ENCODE measurements at places on chromosomes 16 and 17. TPM values are rescaled to one million over a fixed set of nuclear protein-coding genes. Genes with fewer than 3 reads are reported as not detected.

DNA sequence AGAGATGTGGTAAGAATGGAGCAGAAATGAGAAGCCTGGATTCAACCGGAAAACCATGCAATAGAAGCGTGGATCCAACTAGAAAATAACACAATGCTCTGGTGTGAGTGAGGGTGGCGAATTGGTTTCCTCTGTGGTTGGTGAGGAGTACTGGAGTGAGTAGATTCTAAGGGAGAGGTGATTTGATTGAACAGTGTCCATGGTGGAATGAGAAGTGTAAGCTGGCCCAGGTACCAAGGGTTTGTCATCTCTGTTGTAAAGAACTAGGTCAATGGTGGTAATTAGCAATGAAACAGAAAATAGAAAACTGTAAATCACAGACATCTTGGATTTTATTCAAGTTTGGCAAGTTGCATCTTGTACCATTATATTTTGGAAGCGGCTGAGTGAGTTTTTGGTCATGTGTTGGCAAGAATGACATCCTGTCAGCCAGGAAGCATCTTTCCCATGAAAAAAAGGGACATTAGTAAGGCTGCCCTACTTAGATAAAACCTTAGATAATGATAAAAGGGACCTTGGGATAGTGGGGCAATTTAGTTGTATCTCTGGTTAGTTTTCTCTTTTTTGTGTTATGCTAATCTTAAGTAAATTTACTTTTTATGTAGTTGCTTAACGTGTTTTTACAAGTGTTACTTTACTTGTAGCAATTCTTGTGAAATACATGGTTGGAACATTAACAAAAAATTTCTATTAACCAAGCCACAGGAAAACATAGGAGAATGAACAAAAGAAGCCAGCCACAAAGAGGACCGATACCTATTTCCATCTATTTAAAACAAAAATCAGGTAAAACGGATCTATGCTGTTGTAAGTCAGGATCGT lies 20.9 kb downstream of the HSD17B2 start:
- DNase-seq = no peak

The ARHGDIG gene
- 0.80 TPM for total RNA-seq

DNA sequence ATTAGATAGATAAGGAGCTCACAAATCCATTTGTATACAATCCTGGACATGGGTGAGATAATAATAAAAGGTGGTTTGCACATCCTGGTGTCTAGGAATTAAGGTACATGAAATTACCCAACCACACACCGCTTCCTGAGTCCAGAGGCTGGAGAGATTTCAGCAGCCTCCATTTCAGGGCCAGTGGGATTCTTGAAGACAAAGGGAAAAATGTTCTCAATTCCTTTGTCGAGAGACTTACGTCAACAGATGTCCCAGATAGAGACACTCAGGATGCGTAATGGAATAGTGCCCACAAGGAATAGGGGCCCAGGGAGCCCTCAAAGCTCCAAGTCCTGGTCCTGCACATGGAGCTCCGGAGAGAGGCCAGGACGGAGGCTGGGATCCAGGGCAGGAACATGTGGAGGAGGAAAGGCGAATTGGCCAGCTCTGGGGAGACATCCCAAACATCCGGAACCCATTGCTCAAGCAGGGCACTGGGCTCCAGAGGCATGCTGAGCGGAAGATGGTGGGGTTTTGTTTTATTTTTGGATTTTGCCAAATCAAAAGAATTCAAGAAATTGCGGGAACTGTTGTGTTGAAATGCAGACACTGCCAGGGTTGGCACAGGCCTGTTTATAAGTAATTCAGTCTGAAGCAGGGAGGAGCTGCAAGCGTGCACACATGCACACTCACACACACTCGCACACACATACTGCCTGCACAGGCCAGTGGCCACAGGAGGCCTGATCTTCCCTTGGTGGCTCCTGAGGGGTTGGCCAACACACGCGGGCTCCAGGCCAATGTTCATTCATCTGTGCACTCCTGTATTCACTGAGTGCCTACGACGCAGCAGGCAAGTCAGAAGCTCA lies 97.2 kb downstream of the NOG start:
- DNase-seq = no peak

The TNFRSF12A gene
- 79.3 TPM for total RNA-seq

GRCh38 chr17:41211845-41212466 lies 14.5 kb upstream of the KRTAP9-2 start:
- no peak for DNase-seq

- no peak for DNase-seq
Observed at GRCh38 chr16:72112452-72112792, 18.8 kb downstream of the DHX38 start.

The GID4 gene
- 33.1 TPM for total RNA-seq

DNA sequence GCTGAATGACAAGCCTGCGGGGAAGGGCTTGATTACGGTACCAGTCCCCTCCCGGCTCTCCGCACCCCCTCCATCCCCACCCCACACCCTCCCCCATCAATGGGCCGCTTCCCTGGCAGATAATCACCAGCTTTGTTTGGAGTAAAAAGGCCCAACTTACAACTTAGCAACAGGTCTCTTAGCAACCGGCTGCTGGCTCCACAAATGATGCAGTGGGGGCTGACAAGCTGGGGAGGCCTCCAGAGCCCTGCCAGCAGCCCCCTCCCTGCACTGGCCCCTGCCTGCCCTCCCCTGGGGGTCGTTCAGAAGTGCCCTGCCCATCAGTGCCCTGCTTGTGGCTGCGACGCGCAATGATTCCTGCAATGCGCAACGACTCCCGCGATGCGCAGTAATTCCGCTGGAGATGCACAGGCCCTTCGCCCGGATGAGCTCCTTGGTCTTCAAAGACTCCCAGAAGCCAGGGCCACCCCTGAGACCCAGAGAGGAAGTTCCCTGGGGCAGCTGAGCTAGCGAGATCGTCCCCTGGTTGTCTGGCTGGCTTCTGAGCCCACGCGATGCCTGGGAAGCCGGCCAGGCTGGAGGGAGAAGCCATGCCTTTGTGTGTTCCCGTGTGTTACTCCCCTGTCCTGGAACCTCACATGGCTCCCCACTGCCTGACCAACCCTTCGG lies 23.3 kb downstream of the CPNE2 start:
- DNase-seq = no peak

The P2RX5 gene
- total RNA-seq = 0.80 TPM

The KCNH6 gene
- not detected for total RNA-seq

The CDH13 gene
- 13.5 TPM for total RNA-seq

GRCh38 chr16:30108059-30108850 lies 5.1 kb downstream of the GDPD3 start:
- no peak for DNase-seq

The PPM1E gene
- 0.52 TPM for total RNA-seq

The CDH1 gene
- total RNA-seq = 0.17 TPM

DNA sequence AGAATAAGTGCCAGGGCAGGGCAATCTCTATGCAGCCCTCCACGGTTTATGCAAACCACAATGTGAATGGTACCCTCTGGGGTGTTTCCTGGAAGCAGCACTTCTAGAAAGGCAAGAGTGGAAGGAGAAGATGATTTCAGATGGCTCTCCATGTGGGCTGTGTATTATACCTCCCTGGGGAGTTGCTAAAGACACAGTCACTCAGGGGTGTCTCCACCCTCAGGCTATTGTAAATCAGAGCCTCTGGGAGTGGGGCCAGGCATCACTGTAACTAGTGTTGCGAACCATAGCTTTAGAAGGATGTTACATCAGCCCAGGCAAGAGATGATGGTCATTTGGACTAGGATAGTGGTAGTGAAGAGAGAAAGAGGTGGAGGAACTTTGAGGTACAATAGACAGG lies 83.3 kb upstream of the ZKSCAN2 start:
- DNase-seq = no peak

Measured in esophagus muscularis mucosa (tissue), 4 donors.